ENCODE measurements at places on chromosomes 11 and 22.

GRCh38 chr22:19723983-19724827 lies 866 bp downstream of the GP1BB start:
- DNase-seq: peak; percentile 76

- no peak for DNase-seq
Observed at GRCh38 chr11:45304992-45305335, 18.8 kb upstream of the SYT13 start.

- DNase-seq: no peak
Observed at GRCh38 chr22:35928285-35928798, 100.3 kb downstream of the RBFOX2 start.

GRCh38 chr11:74332291-74332690 lies 20.9 kb upstream of the P4HA3 start:
- no peak for DNase-seq

DNA sequence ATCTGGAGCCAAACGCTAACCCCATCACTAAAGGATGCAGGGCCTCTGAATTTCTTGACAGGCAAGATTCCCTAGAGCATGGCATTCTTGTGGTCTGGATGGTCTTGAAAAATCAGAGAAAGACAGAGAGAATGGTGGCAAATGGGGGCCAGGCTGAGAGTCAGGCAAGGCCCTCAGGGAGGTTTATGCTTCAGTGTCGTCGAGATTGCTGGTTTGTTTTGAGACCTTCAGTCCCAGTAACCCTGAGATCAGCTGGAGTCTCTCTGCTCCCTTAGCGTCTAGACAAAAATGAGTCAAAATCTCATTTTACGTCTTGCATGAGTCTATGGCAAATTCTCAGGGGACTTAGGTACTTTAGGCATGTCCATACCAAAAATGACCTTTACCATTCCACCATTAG lies 539.3 kb downstream of the SOX6 start:
- no peak for DNase-seq

DNA sequence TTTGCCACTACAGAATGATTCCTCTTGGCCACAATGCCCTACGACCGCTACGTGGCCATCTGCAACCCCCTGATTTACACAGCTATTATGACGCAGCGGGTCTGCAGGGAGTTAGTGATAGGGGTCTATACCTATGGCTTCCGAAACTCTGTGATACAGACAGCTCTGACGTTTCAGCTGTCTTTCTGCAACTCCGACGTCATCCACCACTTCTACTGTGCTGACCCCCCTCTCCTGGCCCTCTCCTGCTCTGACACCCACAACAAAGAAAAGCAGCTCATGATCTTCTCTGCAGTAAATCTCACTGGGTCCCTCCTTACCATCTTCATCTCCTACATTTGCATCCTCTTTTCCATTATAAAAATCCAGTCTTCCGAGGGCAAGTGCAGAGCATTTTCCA lies 52.3 kb upstream of the OR5P2 start:
- no peak for DNase-seq

- no peak for DNase-seq
Observed at GRCh38 chr22:49322861-49323622, 504.6 kb downstream of the BRD1 start.

- no peak for DNase-seq
Observed at GRCh38 chr11:26930518-26931247, 63.2 kb upstream of the FIBIN start.

DNA sequence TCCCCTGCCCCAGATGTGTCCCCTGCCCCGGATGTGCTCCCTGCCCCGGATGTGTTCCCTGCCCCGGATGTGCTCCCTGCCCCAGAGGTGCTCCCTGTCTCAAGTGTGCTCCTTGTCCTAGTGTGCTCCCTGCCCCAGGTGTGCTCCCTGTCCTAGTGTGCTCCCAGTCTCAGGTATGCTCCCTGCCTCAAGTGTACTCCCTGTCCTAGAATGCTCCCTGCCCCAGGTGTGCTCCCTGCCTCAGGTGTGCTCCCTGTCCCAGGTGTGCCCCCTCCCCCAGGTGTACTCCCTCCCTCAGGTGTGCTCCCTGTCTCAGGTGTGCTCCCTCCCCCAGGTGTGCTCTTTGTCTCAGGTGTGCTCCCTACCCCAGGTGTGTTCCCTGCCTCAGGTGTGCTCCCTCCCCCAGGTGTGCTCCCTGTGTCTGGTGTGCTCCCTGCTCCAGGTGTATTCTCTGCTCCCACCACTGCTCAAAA lies 48.7 kb upstream of the RASD2 start:
- DNase-seq: no peak

- no peak for DNase-seq
Observed at GRCh38 chr22:33601062-33601461, 319.2 kb downstream of the LARGE1 start.
